CD4-positive, alpha-beta T cell treated with Interleukin-21 for 1 hour (primary cell): ENCODE measurements at places on chromosomes 13 and 19.

- DNase-seq = no peak
Measured at GRCh38 chr19:38015216-38015615, 108.2 kb downstream of the SIPA1L3 start.

DNA sequence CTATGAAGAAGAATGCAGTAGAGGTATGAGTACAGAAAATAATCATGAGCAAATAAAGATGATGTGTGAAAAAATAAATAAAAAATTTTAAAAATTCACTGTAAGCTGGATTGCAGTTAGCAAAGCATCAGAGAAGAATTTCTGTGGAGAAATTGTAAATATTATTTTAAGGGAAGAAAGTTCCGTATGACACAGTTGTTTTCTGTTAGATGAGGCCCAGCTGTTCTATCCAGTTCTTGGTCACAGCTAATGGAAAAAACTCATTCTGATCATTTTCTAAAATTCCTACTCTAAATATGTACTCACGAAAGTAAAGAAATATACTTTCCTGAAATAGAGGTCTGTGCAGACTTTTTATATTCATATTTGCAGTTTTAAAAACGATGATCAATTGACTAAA, 578.8 kb downstream of the DCT start:
- DNase-seq = no peak

GRCh38 chr19:14148751-14149410, 12.5 kb upstream of the ASF1B start:
- no peak for DNase-seq

DNA sequence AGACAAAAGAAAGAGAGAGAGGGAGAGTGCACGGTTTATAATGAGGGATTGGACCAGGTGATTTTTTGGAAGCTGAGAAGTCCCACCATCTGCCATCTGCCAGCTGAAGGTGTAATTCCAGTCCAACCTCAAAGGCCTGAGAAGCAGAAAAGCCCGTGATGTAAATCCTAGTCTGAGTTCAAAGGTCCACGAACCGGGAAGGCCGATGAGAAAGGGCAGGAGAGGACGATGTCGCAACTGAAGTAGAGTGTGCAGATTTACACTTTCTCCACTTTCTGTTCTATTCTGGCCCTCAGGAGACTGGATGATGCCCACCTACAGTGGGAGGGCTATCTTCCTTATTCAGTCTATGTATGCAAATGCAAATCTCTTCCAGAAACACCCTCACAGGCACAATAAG, 500.0 kb downstream of the DIAPH3 start:
- no peak for DNase-seq

GRCh38 chr19:35063940-35064818, 22.7 kb downstream of the HPN start:
- no peak for DNase-seq

DNA sequence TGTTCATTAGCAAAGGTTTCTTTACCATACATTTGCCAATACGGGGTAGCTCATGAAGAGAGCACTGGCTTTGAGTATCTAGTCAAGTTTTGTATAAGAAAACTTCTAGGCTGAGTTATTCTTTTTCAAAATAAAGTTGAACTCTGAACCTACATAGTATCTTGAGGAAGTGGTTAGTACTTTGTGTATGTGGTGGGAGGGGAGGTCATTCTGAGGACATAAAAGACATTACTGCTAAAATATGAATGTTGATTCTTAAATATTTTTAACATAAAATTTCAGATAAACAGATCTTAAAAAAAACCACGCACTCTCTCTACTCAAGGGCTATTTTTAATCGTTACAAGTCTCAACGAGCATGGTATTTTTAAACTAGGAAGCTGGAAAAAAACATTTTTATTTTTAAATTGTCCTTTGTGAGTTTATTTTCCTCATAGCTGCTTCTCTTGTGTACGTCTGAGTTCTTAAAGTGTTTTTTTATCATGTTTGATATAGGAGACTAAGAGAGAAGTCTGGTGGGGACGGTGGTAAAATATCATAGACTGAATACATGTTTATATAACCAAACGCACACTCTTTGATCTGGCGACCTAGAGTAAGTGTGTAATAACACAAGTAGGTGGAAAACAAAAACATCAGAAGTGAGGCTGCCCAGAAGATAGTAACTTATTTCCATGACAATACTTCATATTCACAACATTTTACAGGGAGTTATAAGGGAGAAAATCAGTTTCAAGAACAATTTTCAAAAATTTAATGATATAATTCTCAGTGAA, 118.0 kb upstream of the POSTN start:
- no peak for DNase-seq

GRCh38 chr13:82597747-82598146, 1284.5 kb downstream of the SLITRK1 start:
- DNase-seq = no peak

GRCh38 chr19:19579533-19580361, 38.7 kb downstream of the PBX4 start:
- DNase-seq = no peak

DNA sequence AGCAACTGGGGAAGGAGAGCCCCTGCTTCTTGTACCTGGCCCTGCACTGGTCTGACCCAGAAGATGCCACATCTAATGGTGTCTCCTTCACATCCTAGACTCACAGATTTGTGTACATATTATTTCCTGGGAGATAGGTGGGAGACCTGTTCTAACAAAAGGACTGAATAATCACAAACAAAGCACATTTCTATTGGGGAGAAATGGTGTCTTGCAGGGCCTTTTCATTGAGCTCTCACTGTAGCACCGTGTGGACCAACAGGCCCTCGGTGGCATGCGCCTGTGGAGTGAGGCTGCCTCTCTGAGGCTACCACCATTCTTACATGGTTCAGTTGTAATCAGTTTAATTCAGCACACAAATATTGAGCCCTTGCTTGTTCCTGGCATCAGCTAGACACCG, 989 bp upstream of the SACS start:
- DNase-seq = no peak

GRCh38 chr13:41546372-41547190, 89.2 kb downstream of the RGCC start:
- no peak for DNase-seq

GRCh38 chr13:44355621-44356020, 18.0 kb upstream of the SERP2 start:
- DNase-seq = no peak
